ENCODE measurements at places on chromosomes 11 and 22.

DNA sequence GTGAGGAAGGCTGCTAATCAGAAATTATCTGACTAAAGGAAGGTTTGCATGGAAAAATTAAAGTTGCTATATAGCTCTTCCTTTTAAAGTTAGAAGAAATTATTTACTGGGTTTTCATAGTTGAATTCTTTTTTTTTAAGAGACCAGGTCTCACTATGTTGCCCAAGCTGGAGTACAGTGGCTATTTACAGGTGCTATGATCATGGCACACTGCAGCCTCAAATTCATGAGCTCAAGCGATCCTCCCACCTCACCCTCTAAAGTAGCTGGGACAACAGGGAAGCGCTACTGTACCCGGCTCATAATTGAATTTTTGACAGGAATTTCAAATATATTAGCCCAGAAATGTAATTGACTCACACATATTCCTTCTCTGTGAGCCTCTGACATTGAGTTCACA lies 3.9 kb downstream of the MSANTD2 start:
- no peak for DNase-seq

DNA sequence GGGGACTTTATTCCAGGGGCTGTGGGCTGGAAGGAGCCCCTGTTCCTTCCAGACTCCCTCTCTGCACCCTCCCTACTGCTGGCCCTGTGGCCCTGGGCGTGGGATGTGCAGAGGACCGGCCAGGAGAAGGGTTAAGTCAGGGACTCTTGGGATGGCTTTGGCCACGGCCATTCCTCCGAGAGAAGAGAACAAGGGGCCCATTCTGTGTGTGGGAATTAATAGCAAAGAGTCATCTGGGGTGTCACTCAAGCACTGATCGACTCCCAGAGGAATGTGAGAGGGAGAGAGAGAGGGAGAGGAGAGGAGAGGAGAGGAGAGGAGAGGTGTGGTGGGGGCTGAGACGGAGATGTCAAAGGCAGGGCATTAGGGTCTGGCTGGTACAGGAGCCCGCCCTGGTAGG lies 14.2 kb upstream of the SOX10 start:
- DNase-seq = no peak

DNA sequence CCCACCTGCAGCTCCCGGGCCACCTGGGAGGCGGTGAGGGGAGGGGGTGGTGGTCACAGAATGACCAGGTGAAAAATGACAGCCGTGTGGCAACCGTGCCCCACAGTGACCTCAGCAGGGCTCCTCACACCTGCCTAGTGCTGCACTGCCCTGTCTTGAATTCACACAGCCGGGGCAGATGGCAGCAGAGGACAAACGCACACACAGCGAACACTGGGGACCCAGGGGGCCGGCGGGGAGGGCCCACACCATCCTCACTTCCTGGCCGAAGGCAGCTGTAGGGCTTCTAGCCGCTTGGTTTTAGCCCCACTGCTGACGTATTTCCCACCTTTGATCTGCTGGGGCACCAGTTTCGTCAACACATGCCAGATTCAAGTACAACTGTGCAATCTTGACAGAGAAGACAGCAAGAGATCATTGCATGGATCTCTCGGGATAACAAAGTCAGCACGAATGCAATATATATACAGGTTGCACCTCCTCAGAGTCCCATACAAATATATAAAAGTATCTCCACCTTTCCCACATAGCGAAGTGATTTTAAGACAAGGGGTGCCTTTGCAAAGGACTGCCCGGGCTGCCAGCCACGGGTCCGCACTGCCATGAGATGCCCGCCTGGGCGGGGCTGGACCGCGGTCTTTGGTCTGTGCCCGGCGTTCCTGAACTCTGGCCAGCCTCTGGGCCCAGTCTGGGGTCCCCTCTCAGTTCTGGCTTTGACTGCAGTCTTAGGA lies 26.9 kb downstream of the TRMU start:
- DNase-seq = no peak

GRCh38 chr22:29524442-29525191 lies 28.9 kb downstream of the THOC5 start:
- peak; percentile 27 for DNase-seq

- DNase-seq = no peak
Observed at GRCh38 chr11:67302571-67303131, 679 bp upstream of the SSH3 start.

DNA sequence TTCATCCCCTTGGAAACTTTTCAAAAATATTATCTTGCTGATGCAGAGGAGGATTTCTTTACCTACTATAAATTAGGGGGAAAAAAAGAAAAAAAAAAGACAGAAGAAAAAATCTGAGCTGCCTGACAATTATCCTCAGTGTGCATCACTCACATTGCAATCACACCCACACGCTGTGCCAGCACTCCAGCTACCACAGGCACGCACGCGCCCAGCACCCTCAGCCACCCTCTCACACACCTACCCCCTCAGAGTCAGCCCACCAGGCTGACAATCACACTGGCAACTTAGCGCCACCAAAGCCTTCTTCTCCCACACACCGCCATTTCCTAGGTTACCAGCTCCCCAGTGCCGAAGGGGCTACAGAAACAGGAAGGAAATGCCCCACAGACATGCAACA lies 236.1 kb downstream of the KCNA4 start:
- DNase-seq = no peak

DNA sequence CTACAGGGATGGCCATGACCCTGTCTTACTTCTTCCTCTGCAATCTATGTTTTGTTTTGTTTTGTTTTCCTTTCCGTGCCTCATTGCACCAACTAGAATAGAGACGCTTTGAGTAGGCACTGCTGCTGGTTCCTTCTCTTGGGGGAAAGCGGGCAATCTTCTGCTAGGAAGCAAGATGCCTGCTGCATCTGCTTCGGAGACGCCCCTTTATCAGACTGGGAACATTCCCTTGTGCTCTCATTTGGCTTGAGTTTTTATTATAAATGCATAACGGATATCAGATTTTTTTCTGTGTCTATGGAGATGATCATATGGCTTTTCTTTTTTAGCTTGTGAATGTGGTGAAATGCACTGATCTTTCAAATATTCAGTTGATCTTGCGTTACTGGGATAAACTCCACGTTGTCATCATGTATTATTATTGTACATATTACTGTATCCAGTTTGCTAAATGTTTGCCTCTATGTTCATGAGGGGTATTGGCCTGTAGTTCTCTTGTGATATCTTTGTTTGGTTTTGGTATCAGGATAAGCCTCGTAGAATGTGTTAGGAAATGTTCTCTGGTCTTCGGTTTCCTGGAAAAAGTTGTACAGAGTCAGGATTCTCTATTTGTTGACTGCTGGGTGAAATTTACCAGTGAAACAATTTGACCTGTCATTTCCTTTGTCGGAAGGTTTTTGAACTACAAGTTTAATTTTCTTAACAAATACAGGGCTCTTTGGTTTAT lies 23.4 kb upstream of the KRTAP5-6 start:
- DNase-seq = no peak

- no peak for DNase-seq
Observed at GRCh38 chr22:45503050-45503815, 550 bp downstream of the FBLN1 start.

DNA sequence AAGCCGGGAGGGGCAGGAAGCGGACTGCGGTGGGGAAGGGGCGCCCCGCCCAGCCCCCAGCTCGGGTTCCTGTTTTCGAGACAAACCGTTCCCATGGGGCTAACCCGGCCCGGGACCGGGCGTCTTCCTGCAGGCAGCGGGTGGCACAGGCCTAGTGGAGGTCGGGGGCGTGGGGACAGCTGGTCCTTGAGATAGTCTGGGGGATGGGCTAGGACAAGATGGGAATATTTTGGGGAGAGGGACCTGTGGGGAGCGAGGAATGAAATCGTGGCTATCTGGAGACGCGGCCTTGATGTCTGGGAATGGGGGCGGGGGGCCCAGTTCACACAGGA lies 1.2 kb upstream of the RASGRP2 start:
- peak; percentile 84 for DNase-seq

DNA sequence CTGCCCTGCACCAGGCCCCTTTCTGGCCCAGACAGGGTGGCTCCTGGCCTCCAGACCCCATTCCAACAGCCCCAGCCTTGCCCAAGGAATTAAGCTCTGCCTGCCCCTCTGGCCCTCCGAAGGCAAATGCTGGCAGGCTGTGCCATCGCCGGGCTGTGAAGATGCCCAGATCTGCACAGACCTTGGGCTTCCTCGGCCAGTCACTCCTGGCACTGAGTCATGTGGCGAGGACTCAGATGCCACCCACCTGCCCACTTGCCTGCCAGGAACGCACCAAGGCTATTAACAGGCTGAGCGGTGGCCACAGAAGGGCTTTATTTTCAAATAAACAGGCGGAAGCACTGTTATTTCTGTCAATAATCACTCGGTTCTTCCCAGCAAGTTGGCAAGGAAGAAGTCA lies 50.3 kb upstream of the TTLL12 start:
- DNase-seq = no peak

GRCh38 chr11:68314203-68315170 lies 2.1 kb downstream of the LRP5 start:
- no peak for DNase-seq

DNA sequence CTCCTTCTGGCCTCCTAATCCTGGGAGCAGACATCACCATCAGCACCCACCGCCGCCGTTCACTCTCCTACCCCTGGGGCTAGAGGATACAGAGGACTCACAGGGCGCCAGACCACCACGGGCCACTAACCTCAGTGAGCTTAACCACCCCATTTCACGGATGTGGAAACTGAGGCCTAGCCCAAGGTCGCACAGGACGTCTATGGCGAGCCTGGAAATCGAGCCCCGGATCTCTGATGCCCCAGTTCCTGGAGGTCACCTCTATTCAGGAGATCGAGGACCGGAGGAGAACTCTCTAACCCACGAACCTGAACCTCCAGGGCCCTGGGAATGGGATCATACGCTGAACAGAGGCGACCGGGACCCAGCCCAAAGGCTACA lies 349 bp downstream of the TIMM10 start:
- DNase-seq = no peak

GRCh38 chr11:78646564-78647185 lies 72.0 kb upstream of the NARS2 start:
- DNase-seq = peak; percentile 25

DNA sequence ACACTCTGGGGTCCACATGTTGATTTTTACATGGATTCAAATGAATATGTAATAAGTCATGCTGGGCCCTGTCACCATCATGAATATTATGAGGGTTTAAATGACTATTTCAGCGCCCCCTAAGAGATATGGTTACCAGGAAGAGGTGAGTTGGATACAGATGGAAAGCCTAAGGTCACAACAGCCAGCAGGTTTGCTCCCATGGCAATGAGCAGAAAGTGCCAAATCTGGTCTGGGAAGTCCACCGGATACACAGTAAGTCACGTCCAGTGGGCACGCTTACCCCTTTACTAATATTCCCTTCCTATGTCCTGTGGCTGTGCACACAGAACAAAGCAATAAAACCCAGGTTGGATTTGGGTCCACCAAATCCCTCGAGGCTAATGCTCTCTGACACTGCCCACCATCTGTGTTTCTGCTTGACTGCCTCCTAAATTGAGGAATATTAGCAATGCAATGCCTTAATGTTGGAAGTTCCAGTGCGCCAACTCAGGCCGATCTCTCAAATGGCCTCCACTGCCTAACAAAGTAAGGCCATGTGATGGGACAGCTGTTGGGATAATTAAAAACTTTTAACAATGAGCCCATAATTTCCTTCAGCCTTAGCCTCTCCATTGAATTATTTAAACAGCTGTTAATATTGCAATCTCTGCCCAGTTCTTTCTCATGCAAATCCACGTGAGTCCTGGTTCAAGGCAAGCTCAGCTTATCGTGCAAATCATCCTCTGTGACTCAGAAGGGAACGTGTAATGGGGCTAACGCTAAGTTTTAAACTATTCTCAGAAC lies 97.6 kb downstream of the SLC1A2 start:
- no peak for DNase-seq

- DNase-seq = no peak
Observed at GRCh38 chr11:21411104-21411503, 741.7 kb downstream of the NELL1 start.

- DNase-seq = no peak
Observed at GRCh38 chr11:32325725-32326124, 109.6 kb downstream of the WT1 start.

DNA sequence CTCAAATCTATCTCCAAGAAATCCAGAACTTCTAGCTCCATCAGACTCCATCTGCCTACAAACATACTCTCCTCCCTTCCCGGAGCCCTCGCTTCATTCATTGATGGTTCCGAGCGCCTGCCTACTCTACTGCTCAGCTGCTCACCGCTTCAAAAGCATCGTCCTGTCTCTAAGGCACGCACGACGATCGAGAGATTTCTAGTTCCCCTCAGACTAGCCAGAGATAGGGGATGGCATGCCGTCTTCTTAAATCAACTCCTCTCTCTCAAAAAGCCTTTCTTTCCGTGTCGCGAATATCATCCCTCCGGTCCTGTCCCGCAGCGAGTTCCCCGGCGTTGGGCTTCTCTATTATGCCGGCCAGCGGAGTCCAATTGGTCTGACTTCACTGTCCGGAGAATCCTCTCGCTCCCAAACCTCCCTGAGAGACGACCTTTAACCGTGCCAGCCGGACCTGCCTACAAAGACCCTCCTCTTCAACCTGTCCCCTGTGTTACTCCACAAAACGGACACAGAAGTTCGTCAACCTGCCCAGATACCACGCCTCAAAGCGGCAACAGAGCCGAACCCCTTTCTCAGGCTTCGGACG lies 592 bp downstream of the EEF1G start:
- DNase-seq = peak; percentile 43

DNA sequence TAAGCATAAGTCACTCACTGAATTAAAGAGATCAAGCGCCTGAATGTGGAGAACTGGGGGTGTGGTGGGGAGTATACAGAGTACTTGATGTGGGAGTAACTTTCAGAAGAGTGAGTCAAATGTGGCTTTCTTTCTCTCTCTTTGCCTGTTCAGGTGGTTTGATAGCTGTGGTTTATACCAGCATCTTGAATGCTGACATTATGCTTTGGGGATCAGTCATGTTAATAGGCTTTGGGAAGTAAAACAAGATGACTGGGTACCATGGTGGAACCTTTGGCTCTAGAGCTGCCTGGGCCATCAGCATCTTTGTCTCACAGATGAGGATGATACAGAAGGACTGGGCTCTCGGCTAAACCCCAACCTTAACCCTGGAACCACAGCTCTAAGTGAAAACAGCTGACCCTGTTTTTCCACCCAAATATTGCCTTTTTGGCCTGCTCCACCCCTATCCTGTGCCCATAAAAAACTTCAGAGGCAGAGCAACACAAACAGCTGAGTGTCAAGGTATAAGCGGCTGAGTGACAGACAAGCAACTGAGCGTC lies 58.2 kb upstream of the GNAZ start:
- DNase-seq = no peak

DNA sequence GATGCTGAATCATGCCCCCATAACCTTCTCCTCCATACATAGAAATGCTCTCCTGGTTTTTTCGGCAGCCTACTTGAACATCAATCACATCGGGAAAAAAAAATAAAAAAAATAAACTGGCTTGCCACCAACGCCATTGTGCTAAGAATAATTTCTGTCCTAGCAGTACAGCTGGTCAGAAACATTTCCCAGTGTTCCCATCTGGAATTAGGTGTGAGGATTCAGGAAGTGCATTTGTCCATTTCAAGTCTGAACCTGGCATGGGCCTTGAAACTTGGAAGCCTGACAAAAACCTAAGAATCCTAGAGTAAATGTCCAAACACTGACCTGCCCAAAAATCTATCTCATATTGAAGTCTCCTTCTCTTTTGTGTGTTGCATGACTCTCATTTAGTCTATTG lies 16.6 kb upstream of the NAV2 start:
- no peak for DNase-seq
